ENCODE measurements at places on chromosomes 16 and 17.

GRCh38 chr16:56823081-56823733, 41.8 kb upstream of the SLC12A3 start:
- DNase-seq: no peak

GRCh38 chr16:16073001-16073545, 123.7 kb downstream of the ABCC1 start:
- DNase-seq: no peak

DNA sequence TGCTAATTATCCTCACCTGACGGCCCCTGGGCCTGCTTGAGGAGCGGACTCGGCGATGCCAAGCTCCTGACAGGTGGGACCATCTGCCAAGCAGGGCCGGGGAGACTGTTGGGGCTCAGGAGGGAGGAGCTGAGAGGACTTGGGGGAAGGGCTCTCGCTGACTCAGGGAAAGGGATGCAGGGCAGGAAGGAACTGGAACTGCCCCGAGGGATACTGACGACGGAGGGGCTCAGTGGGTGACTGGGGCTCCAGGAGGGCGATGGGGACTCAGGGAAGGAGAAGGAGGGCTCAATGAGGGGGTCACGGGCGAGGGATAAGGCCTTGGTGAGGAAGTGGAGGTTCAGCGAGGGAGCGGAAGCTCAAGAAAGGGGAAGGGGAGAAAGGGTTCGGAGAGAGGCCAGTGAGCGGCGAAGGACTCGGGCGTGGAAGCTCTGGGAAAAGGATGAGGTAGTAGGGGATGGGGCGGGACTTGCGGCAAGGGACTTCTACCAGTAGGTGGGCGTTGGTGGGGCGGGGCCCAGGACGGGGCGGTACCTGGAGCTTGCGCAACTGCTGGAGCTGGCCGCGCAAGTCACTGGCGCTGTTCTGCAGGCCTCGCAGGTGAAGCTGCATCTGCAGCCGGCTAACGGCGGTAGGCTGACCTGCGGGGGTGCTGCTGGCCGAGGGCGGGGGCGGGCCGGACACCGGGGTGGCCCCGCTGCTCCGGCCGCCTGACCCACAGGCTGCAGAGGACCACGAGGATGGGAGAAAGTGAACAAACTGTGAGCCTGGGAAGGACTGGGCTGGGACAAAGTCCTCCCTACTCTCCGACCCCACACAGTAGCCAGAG, 46.5 kb downstream of the SRCIN1 start:
- DNase-seq: peak; percentile 81

DNA sequence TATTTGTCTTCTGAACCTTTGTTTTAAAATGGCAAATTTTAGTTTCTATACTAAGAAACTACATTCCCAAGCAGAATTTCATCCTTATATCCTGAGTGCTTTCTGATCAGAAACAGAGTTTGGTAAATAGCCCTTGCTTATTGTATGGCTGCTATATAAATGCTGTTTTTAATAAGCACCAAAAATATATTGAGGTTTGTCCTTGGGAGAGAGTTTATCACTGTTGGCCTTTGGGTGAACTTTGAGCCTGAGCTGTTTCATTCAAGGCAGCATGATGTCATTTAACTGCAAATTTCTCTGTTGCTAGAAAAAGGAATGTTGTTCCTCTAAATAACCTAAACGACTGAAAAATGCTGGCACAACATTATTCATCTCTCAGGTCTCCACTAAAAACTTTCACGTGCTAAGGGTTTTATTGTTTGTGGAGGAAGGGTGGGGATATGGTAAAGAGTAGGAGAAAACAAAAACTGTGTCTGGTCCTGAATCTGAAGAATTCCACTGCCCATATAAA, 334.3 kb upstream of the TBX2 start:
- no peak for DNase-seq

DNA sequence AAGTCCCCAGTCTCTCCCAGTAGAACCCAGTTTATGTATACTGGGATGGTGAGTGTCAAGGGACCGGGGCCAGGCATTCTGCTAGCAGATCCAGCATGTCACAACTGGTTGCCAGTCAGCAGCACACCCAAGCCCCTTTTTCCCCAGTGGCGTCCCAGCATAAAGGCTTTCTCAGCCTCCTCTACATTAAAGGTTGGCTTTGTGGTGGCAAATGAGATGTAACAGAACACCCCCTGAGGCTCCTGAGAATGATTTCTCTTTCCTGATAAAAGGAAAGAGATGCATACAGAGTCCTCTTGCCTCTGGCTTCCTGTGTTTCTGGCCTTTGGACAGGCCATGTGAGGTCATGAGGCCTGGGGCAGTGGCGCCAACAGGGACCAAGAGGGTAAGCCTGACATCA, 27.9 kb downstream of the IRX6 start:
- no peak for DNase-seq

DNA sequence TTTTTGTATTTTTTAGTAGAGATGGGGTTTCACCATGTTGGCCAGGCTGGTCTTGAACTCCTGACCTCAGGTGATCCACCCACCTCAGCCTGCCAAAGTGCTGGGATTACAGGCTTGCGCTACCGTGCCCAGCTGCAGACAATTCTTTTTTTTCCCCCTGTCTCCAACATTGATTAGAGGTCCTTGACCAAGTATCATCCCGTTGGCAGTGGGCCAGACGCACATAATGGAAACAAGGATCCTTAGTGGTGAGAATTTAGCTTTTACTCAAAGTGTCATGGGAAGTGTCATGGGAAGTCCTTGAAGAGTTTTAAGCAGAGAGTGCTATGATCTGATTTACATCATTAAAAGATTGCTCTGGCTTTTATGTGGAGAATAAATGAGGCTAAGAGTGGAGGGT, 2.1 kb upstream of the FBXO47 start:
- DNase-seq: no peak

DNA sequence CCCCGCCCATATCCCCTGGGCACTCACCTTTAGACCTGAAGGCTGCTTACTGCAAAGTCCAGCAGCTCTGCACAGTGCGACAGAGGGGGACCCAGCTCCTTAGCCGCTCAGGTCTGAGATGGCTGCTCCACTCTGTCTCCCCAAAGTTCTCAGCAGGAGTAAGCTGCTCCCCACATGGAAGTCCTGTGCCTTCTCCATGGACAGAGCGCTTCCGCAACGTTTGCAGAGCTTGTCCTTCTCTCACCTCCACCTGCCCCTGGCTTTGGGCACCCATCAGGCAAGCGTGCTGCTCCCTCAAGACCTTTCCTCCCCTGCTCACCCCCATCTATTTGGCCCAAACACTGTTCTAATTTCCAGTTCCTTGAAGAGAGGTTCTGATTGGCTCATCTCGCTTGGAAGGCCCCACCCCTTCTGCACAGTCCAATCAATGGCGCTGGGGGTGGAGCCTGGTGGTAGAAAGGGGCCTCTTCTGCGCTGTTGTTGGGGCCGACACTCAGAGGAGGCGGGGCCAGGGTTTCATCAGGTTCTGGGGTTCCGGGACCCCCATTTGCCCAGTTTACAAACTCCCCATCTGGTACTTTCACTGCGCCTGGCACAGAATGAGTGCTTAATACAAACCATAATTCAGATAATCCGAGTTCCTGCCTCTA, 137.2 kb downstream of the CYLD start:
- DNase-seq: no peak

DNA sequence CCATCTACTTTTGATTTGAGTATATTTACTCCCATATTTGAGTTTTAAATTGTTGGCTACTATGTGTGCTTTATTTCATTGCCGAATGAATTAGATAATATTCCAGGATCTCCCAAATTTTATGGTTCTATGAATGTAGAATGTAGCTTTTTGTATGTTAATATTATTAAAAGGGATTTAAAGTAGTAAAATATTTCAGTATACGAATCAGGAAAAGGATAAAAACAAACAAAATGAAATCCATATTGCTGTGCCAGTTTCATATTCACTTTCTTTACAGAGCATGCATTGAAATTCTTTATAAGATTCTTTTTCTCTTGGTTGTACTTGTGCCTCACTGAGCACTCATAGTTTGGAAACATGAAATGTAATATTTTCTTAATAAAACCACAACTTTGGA, 155.1 kb downstream of the CHD9 start:
- DNase-seq: no peak

GRCh38 chr17:36911001-36911400, 26.3 kb upstream of the LHX1 start:
- DNase-seq: no peak

DNA sequence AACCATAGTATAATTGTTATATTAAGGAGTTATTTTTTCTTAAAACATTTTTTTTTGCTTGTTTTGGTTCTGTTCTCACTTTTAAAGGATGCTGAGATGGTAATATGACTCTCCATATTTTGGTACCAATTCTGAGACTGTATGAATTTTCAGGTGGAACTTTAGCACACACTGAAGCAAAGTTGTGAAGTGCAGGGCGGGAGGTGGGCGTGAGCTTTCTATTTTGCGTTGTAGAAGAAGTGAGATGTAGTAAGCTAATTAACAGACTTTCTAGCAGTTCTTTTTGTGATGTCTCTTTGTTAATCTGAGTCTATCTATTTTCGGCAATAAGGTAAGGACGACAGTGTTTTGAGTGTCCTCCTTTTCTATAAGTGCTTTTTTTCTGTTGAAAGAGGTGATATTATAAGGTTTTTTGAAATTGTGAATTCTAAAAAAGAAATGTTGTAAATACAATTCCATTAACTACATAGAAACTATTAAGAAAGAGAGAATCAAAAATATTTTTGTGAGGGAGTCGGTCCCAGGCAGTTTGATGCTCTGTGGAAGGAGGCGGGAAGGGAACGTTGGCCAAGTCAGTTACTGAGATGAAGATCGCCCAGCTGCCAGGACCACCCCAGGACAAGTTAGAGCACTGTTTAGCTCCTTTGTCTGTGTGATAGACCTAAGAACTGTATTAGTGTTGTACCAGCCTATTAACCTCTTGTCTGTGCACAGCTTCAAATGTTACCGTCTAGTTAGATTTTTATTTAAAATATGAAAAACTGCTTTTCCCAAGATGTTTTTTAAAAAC, 65.0 kb downstream of the CCDC182 start:
- no peak for DNase-seq

DNA sequence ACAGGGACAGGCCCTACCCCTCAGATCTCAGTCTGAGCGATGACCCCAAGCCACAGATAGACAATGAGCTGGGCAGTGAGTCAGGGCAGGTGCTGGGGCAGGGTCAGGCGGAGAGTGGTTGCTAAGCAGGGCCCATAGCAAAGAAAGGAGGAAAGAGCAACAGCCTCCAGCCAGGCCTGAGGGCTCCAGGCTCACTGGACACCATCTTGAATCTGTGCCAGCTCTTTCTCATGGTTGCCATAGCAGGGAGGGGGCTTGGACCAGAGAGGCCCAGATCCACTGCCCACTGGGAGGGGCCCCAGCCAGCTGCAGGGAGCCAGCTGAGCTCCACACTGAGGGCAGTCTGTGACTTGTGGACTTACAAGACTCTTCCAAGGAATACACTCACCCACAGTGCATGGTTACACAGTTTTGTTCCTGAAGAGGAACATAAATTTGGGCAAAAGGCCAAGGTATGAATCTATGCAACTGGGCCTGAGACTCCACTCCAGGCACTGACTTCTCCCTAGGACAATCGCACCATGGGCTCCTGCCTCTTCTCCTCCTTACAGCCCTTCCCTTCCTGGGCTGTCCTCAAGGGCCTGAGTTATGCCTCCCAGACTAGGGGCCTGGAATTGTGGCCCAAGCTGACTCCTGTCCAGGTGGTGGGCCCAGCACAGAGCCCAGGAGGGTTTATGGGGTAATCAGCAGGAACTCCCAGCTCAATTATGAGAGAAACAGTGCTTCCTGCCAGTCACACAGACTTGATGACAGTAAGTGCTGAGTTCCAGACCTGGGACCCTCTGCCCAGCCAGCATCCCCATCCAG, 59.9 kb downstream of the BEAN1 start:
- no peak for DNase-seq

GRCh38 chr16:81599034-81599744, 154.6 kb downstream of the CMIP start:
- no peak for DNase-seq

DNA sequence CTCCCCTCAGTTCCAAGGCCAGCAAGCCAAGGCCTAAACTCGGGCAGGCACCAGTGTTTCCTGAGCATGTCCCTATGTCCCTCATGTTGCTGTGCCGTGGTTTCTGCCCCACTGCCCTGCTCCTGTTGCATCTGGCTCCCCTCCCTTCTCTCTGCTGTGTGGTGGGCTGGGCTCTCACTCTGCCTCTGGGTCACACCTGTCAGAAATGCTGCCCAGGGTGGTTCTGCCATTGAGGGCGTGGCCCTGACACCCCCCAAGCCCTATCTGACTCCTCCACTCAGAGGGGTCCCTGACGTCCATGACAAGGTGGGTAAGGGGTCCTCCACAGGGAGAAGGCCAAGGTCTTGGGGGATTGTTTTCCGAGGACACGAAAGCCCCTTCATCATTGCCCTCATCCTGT, 9.2 kb upstream of the ITGA3 start:
- DNase-seq: no peak

- DNase-seq: no peak
These were observed 2.1 kb downstream of the FAM171A2 start for GRCh38 chr17:44361292-44362260.

DNA sequence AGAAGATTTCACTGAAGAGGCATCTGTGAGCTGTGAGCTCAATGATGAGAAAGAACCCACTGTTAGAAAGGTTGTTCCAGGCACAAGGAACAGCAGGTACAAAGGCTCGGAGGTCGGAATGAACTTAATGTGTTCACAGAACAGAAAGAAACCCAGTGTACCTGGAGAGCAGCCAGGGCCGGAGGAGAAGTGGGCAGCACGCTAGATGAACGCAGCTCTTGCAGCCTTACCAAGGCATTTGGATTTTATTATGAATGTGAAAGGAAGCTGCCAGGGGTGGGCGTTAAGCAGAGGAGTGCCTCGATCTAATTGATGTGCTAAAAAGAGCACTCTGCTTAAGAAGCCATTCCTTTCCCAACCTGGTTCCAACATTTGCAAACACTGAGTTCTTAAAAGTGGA, 19.0 kb downstream of the EEF2K start:
- no peak for DNase-seq

GRCh38 chr17:35252651-35253050, 9.8 kb downstream of the SLFN5 start:
- DNase-seq: no peak

DNA sequence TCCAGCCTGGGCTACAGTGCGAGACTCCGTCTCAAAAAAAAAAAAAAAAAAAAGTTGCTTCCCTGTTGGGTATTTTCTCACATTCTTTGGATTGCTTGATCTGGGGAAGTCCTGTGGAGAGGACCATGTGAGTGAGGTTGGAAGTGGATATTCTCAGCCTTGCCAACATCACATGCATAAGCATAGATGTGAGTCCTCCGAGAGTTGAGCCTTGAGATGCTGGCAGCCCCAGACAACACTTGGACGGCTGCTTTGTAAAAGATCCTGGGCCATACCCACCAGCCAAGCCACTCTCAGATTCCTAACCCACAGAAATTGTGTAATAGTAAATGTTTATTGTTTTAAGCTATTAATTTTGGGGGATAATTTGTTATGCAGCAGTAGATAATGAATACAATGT, 1570.0 kb upstream of the GOT2 start:
- DNase-seq: no peak

GRCh38 chr17:42338427-42338985, 49.7 kb downstream of the STAT3 start:
- DNase-seq: no peak

Measured in stimulated activated CD8-positive, alpha-beta memory T cell treated with anti-CD3 and anti-CD28 coated beads, Interleukin-4, amount 100 ng/mL, for 1 hour (primary cell).